ENCODE measurements at places on chromosomes 13 and 19. TPM values are rescaled to one million over a fixed set of nuclear protein-coding genes. Genes with fewer than 3 reads are reported as not detected.
A peak's percentile ranks its signal among the peaks of the same experiment; 100 is the strongest.

GPC5 gene
- 0.63 TPM for total RNA-seq

GRCh38 chr19:33175886-33176669 lies 18.1 kb upstream of the LRP3 start:
- peak overlapping the region; percentile 92 for H3K27ac ChIP-seq
- H3K36me3 ChIP-seq, result peaks cover 3% of the 10 kb centered on the region
- DNase-seq, result peak; percentile 34

DNA sequence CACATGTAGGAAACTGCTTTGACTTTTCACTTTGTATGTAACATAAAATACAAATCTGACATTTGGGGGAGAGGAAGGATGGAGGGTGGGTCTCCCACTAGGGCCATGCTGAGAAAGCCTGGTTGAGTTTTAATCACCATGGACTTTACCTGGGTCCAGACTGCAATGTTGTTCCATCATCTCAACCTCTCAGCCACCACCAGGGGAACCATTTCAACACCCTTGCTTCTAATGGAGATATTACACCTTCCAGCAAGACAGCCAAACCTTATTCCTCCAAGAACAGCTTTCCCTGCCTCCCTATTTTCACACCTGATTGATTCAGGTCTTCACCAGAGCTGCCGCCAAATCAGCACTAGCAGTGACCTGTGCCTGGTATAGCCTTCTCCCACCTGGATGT lies 56.0 kb downstream of the ZAR1L start:
- no peak overlapping the region for H3K27ac ChIP-seq
- no peaks in the 10 kb centered on the region for H3K36me3 ChIP-seq
- H3K4me1 ChIP-seq, result no peaks in the 10 kb centered on the region
- H3K4me3 ChIP-seq, result no peak overlapping the region
- DNase-seq, result no peak

- no peak for DNase-seq
- H3K4me3 ChIP-seq, result no peak overlapping the region
- no peaks in the 10 kb centered on the region for H3K36me3 ChIP-seq
- no peak overlapping the region for H3K27ac ChIP-seq
Observed at GRCh38 chr13:44806826-44807225, 182.4 kb downstream of the NUFIP1 start.

COL5A3 gene
- total RNA-seq, result 1.1 TPM

KLK4 gene
- total RNA-seq, result not detected

DNA sequence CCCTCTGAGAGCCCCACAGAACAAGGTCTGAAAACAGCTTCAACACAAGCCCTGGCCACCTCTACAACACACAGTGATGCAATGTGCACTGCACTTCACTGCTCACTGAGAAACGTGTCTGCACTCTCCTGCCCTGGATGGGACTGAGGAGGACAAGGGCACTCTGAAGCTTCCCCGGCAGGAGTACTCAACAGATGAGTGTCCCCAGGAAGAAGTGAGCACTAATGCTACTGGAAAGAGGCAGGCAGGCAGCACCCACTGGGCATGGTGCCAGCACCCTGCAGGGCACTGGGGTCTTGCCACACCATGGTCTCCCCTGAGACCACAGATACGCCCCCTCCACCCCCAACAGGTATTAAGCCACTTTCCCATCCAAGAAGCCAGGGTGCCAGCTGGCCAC lies 17.7 kb upstream of the SLC35E1 start:
- H3K27ac ChIP-seq, result peak overlapping the region; percentile 51
- peak; percentile 21 for DNase-seq
- no peaks in the 10 kb centered on the region for H3K27me3 ChIP-seq
- H3K36me3 ChIP-seq, result peaks cover 8% of the 10 kb centered on the region
- peaks cover 88% of the 10 kb centered on the region for H3K4me1 ChIP-seq

GRCh38 chr13:70172946-70173597 lies 64.8 kb upstream of the KLHL1 start:
- no peak for DNase-seq
- H3K36me3 ChIP-seq, result no peaks in the 10 kb centered on the region
- H3K27me3 ChIP-seq, result no peaks in the 10 kb centered on the region
- H3K27ac ChIP-seq, result no peak overlapping the region

SIGLEC8 gene
- not detected for total RNA-seq

- no peak for DNase-seq
- H3K4me1 ChIP-seq, result no peaks in the 10 kb centered on the region
- H3K36me3 ChIP-seq, result no peaks in the 10 kb centered on the region
- H3K27ac ChIP-seq, result no peak overlapping the region
- peaks cover 4% of the 10 kb centered on the region for H3K27me3 ChIP-seq
Observed at GRCh38 chr13:106660746-106661625, 93.0 kb upstream of the ARGLU1 start.

CYP4F12 gene
- total RNA-seq, result not detected

KLHL1 gene
- total RNA-seq, result not detected

GRCh38 chr19:18023622-18024251 lies 15.8 kb downstream of the ARRDC2 start:
- peak; percentile 68 for DNase-seq
- H3K36me3 ChIP-seq, result no peaks in the 10 kb centered on the region
- H3K4me1 ChIP-seq, result peaks cover 50% of the 10 kb centered on the region
- peak overlapping the region; percentile 93 for H3K27ac ChIP-seq
- peak overlapping the region; percentile 60 for H3K4me3 ChIP-seq
- H3K27me3 ChIP-seq, result no peaks in the 10 kb centered on the region

GRCh38 chr13:29497137-29497654 lies 98.3 kb downstream of the SLC7A1 start:
- H3K36me3 ChIP-seq, result no peaks in the 10 kb centered on the region
- no peak for DNase-seq

CTXN1 gene
- total RNA-seq, result 0.82 TPM

DNA sequence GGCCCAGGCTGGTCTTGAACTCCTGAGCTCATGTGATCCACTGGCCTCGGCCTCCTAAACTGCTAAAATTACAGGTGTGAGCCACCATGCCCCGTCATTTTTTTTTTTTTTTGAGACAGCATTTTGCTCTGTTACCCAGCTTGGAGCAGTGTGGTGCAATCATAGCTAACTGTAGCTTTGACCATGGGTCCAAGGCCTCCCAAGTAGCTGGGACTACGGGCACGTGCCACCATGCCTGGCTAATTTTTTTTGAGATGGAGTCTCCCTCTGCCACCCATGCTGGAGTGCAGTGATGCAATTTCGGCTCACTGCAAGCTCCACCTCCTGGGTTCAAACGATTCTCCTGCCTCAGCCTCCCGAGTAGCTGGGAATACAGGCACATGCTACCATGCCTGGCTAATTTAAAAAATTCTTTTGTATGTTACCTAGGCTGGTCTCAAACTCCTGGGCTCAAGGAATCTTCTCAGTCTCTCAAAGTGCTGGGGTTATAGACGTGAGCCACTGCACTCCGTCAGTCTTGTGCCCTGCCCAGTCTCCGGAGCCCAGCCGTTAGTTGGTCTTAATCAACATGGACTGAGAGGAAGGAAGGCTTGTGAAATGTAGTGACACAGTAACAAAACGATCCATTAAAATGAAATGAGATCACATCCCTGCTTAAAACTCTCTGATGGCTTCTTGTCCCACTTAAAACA lies 1.4 kb upstream of the LRG1 start:
- peaks cover 14% of the 10 kb centered on the region for H3K4me1 ChIP-seq
- no peaks in the 10 kb centered on the region for H3K36me3 ChIP-seq
- DNase-seq, result no peak
- H3K27ac ChIP-seq, result no peak overlapping the region

- peaks cover 2% of the 10 kb centered on the region for H3K27me3 ChIP-seq
- H3K4me1 ChIP-seq, result no peaks in the 10 kb centered on the region
- H3K4me3 ChIP-seq, result no peak overlapping the region
- DNase-seq, result no peak
- no peaks in the 10 kb centered on the region for H3K36me3 ChIP-seq
Observed at GRCh38 chr13:21938636-21939035, 267.8 kb downstream of the FGF9 start.

- peaks cover 9% of the 10 kb centered on the region for H3K27me3 ChIP-seq
- no peak overlapping the region for H3K27ac ChIP-seq
- no peak for DNase-seq
Observed at GRCh38 chr19:7301525-7301924, 7.3 kb upstream of the INSR start.

CDC34 gene
- 36.7 TPM for total RNA-seq

All from activated CD4-positive, alpha-beta T cell treated with anti-CD3 and anti-CD28 coated beads for 36 hours (primary cell).